ENCODE measurements at places on chromosomes 2 and 18. TPM values are rescaled to one million over a fixed set of nuclear protein-coding genes. Genes with fewer than 3 reads are reported as not detected.

DNA sequence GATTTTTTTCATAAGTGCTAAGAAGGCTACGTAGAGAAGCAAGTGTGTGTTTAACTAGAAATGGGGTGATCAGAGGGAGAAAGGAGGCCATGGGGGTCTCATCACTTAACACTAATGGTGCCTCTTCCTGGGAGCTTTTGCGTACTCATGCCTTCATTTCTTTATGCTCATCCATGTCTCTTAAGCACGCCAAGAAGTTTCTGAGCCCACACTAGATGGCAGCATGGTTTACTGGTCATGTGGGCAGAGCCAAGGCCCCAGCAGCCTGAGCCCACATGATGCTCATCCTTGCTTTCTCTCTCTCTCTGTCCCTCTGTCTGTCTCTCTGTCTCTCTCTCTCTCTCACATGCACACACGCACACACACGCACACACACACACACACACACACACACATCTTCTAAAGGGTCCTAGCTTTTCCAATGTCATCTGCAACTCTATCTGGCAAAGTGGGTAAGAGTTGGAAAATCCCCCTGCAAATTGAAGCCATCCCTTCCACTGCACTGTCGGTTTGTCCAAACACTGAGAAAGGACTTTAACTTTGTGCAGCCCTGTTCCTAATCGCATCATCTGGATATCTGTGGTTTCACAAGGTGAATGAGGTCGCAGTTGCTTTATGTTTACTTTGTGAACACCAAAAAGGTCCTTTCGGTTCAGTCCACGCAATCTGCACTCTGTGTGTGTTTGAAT, 137.1 kb upstream of the CCDC68 start:
- peak; percentile 67 for DNase-seq

- no peak for DNase-seq
Observed at GRCh38 chr2:45585267-45585861, 25.7 kb downstream of the SRBD1 start.

- no peak for DNase-seq
Observed at GRCh38 chr2:148596018-148596417, 48.5 kb upstream of the EPC2 start.

DNA sequence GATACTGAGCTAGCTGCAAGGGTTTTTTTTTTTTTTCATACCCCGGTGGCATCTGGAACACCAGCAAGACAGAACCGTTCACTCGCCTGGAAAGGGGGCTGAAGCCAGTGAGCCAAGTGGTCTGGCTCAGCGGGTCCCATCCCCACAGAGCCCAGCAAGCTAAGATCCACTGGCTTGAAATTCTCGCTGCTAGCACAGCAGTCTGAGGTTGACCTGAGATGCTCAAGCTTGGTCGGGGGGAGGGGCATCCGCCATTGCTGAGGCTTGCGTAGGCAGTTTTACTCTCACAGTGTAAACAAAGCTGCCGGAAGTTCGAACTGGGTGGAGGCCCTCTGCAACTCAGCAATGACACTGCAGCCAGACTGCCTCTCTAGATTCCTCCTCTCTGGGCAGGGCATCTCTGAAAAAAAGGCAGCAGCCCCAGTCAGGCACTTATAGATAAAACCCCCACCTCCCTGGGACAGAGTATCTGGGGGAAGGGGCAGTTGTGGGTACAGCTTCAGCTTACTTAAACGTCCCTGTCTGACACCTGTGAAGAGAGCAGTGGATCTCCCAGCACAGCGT, 5.1 kb upstream of the MIB1 start:
- peak; percentile 88 for DNase-seq

GRCh38 chr2:45264227-45265225, 255.3 kb upstream of the SIX2 start:
- DNase-seq = no peak

- no peak for DNase-seq
Observed at GRCh38 chr18:56161566-56162260, 476.7 kb downstream of the TXNL1 start.

- no peak for DNase-seq
Observed at GRCh38 chr2:130910931-130911330, 74.2 kb downstream of the ARHGEF4 start.

DNA sequence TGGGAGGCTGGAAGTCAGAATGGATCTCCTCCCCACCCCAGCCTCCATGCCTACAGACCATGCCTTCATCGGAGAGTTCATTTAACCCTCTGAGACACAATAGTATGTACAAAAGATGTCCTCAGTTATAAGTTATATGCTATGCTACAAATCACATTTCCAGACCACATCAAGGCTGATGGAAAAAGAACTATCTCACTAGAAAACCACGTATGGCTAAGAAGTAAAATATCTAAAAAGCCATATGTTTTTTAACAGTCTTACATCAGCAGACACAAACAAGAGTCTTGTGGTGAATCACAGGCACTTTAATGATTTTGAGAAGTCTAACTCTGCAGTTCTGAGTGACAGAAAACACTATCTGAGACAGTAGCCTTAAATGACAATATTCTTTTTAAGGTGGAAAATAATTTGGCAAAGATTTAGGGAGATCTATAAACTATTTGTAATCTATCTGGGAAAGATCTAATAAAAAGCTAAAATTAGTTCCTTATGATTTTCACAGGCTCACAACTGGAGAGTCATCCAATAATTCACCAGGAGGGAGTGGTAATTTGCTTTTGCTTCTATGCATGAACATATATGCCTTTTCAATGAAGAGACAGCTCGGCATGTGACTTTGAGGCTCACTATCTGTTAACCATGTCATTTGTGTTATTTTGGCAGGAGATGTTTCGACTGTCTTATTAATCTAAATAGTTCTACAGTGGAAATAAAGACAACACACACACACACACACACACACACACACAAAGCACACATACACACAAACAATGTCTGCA, 197.5 kb downstream of the IRS1 start:
- no peak for DNase-seq

GRCh38 chr2:219511547-219512325, 2.5 kb upstream of the ASIC4 start:
- no peak for DNase-seq

- DNase-seq = no peak
Observed at GRCh38 chr18:10057894-10058791, 144.3 kb downstream of the VAPA start.

DNA sequence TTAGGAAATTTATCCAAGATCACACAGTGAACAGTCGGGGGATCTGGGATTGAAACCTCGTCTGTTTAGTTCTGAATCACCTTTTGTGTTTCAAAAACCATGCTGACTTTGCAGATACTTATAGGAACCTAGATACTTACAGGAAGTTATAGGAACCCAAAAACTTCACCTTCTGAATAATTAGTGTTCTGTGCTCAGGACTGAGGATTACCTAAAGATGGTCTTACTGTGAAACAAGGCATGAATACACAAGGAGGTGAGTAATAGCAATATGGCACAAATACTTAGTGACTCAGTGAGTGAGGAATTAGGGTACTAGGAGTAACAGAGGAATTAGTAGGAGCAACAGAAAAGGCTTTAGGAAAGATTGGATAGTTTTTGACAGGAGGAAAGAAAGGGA, 145.5 kb downstream of the LRATD1 start:
- DNase-seq = no peak

DNA sequence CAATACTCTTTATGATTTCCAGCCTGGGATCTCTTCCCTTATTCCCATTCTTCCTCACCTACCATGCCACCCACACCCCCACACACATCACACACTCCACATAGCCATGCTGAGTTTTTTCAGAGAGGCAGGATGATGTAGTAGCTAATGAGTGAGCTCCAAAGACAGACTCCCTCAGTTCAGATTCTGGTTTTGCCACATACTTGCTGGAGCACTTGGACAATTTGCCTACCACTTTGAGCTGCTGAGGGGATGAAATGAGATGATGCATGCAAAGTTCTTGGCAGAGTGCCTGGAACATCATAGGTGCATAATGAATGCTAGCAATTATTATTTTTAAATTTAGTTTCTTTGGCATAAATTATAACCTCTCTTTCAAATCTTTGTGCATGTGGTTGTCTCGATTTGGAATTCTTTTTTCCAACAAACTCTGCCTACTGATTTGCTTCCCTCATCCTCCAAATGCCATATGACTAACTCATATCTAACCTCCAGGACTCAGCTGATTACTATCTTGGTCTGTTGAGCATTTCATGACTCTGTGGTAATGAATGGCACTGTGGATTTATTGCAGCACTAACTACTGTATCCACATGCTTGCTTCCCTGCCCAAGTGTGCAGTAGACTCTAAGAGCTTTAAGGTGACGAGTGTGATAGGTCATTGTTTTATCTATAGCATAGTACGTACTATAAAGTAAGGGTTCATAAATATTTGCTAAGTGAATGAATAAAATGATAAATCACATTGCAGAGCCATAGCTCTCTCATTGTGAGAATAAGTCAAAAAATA, 99.1 kb downstream of the TACR1 start:
- DNase-seq = no peak

DNA sequence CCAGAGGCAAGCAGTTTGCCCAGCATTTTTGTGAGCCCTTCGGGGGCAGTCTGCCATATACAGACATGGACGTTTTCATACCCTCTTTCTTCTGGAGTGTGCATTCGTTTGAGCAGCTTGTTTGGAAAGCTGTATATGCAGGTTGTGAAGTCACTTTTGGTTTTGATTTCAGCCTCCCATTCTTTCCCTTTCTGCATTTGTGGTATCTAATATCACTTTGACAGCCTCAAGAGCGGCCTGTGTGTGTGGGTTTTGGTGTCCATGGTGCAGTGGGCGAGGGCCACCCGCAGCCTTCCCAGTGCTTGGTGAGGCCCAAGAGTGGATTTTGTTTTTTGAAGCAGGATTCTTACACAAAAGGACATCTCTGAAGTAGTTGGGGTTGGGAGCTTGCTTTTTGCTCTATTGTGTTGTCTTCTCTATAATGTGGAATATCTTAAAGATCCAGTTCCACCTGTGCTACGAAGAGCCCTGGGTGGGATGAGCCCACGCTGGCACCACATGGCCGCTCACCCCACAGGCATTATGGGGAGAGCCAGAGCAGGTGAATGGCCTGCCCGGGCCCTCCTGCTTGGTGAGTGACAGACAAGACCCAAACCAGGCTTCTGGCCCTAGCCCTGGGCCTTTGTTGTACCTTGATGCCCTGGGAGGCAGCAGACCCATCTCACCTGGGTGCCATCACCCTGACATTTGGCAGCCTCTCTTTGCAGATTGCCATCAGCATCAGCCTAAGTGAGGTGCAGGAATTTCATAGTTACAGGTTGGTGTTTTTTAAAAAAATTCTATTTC, 29.5 kb downstream of the INPP4A start:
- peak; percentile 43 for DNase-seq

GRCh38 chr2:197266477-197266876, 44.1 kb downstream of the ANKRD44 start:
- DNase-seq = no peak

GRCh38 chr2:217413193-217413592, 553.3 kb upstream of the TNP1 start:
- DNase-seq = no peak

- DNase-seq = no peak
Observed at GRCh38 chr18:68568364-68569155, 146.3 kb downstream of the TMX3 start.

GRCh38 chr2:106991866-106992265, 105.9 kb upstream of the ST6GAL2 start:
- no peak for DNase-seq

DNA sequence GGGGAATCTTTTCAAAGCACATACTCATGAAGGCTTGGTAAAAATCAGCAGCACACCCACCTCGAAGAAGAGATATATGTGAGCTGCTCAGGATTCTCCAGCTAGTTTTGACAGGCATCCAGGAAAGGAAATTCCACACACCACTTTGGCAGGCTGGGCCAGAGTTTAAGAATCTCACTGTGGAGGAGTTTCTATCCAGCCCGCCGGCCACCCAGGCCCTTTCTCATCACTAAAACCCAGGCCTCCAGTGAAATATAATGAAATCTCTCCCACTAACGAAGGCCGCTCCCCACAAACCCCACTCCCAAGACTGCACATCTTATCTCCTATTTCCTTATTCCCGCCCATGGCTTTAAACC, 202.0 kb downstream of the GLI2 start:
- no peak for DNase-seq

GRCh38 chr2:64405581-64406406, 48.2 kb upstream of the LGALSL start:
- no peak for DNase-seq

- no peak for DNase-seq
Observed at GRCh38 chr2:217049422-217049821, 189.6 kb upstream of the TNP1 start.

Gene MDH1B
- total RNA-seq = 0.40 TPM

Gene RNF144A
- total RNA-seq = 11.5 TPM

Gene ANKRD23
- total RNA-seq = 14.0 TPM

Gene CIB4
- not detected for total RNA-seq

Gene TMEM163
- 1.7 TPM for total RNA-seq

Gene TEX44
- not detected for total RNA-seq

Gene SULT1C4
- total RNA-seq = 1.3 TPM

Gene SCYGR4
- total RNA-seq = not detected

Gene EPHA4
- 12.2 TPM for total RNA-seq
